Esophagus mucosa (tissue), 1 donor: ENCODE measurements at places on chromosomes 13 and 19. TPM values are rescaled to one million over a fixed set of nuclear protein-coding genes. Genes with fewer than 3 reads are reported as not detected.
A peak's percentile ranks its signal among the peaks of the same experiment; 100 is the strongest.

- ATAC-seq, result peak; percentile 12
Measured at GRCh38 chr19:2270157-2270422, 11.9 kb downstream of the PEAK3 start.

Gene FPR1
- total RNA-seq, result 1.2 TPM

DNA sequence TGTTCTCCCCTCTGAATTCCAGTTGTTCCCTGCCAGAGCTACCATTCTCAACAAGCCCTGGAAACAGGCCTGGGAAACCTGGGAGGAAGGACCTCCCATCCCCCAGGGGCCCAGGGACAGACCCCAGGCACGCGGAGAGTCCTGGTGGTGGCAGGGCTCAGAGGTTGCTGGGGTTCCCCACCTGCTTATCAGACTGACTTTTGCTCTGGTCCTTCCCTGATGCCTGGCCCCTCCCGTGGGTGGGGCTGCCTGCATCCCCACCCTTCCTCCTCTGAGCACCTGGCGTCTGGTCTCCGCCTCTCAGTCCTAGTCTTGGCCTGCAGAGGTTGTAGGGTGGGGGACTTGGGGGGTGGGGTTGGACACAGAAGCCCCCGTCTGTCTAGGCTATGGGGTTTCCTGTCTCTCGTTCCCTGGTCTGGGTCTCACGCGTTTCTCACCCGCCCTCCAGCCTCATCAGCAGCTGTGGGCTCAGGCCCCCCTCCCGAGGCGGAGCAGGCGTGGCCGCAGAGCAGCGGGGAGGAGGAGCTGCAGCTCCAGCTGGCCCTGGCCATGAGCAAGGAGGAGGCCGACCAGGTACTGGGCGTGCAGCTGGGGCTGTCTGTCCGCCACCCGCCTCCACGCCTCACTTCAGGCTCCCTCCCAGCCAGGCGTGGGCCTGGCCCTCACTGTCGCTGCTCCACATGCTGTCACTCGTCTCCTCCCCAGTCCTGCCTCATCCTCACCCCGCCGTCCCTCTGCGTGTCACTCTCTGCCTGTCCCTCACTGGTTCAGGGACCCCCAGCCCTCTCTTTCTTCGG lies 13.6 kb downstream of the EPN1 start:
- peak; percentile 49 for ATAC-seq

GRCh38 chr19:46015687-46016425 lies 7.0 kb downstream of the PGLYRP1 start:
- ATAC-seq, result peak; percentile 9

Gene ATP12A
- 0.24 TPM for total RNA-seq
